Amniotic stem cell (primary cell): ENCODE measurements at places on chromosomes 6 and 20.

- DNase-seq = no peak
These were observed 418 bp downstream of the TNXB start for GRCh38 chr6:32108727-32109113.

GRCh38 chr6:139846538-139847456 is 472.3 kb upstream of the CITED2 start:
- DNase-seq = no peak

DNA sequence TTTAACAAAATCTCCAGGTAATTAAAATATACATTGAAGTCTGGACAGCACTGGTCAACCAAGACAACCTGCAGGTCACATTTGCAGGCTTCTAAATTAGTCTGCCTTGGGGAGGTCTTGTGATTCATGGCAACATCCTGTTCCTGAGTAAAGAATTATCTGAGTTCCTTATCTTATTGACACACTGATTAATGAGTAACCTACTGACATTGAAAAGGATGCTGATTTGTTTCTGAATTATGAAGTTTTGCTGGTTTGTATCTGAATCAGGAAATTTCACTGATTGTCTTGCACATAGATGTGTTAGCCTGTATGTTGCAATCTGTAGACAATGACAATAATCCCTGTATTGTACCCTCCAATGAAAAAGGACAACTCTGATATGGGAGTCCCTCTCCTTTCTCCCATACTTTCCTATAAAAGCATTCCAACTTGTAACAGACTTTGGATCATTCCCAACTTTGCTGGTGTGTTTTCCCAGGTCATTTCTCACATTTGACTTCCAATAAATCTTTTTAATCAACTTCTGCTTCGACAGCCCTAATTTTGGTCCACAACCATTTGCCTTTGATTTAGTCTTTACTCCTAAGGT is 80.0 kb downstream of the LAMP5 start:
- DNase-seq = no peak

DNA sequence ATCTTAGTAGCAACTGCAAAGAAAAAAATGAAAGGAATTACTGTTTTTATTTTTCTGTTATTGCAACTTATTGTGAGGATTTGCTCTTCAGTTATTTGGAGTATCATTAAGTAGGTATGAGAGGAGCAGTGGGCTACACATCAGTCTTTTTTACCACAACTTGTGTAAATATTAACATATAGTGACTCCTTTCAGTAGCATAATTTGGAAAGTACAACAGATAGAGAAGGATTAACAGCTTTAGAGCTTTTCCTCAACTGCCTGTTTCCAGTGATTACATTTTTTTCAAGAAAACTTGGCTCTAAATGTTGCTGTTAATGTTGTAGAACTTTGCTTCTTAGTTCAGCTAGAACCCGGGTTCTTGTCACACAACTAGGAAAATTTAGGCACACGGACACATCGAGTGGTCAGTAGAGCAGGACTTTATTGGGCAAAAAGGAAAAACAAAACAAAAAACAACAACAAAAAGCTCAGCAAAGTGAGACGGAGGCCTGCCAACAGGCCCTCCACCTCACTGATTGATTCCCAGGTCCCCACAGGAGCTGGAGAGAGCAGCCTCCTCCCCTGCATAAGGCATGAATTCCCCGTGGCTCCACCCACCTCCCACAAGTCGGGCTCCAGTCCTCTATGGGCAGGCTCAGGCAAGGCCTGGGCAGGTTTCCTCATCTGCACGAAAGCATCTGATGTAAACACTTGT is 75.1 kb downstream of the ADGRG6 start:
- no peak for DNase-seq

GRCh38 chr6:139748353-139749146 is 374.1 kb upstream of the CITED2 start:
- no peak for DNase-seq

- DNase-seq = no peak
These were observed 22.3 kb upstream of the SMOC2 start for GRCh38 chr6:168418711-168419121.

DNA sequence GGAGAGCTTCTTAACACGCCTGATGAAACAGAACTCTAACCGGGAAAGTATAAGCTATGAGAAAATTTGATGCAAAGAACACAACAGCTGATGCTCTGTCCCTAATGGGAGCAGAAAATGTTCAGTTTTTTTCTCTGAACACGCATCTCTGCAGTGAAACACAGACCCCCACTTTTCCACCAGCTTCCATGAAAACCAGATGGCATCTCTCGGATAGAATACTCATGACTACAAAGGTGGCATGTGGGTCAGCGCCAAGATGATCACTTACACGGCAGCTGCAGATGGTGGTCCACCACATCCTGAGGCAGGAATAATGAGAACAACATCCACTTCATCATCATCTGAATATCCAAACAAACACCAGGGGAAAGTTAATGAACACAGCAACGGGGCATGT is 85.2 kb upstream of the CNR1 start:
- DNase-seq = no peak

DNA sequence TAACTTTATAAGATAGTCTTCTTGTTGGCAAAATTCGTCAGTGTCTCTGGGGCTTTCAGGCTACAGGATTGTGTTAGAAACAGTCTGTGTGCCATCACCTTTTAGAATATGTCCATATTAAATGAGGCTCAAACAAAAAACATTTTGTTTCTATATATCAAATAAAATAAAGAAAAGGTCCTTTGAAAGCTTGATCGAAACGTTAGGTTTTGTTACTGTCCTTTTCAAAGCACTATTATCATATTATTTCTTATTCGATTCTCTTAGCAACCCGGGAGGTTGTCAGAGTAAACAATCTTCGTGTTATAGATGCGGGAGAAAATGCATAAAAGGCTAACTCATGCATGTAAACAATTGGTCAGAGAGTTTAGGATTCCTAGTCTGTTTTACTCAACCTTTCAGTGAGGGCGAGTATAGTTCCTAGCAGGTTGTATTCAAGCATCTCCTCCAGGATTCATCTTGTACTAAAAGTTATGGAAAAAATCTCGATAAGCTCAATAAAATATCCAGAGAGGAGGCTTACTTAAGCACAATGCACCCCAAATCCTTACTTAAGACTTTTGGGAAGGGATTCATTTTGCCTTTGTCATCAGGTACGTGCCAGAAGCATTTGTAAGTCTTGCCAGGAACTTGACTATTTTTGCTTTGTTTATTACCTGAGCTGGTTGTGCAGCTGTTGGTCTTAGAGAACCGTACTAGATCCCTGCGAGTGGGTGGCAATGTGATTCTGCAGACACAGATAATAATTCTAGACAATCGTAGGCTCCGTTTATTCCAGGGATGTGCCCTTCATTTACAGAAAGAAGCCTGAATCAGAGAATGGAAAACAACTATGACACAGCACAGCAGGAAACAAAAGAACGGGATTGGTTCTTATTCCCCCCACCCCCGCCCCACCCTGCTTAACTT is 159.6 kb upstream of the ZNF217 start:
- DNase-seq = no peak

DNA sequence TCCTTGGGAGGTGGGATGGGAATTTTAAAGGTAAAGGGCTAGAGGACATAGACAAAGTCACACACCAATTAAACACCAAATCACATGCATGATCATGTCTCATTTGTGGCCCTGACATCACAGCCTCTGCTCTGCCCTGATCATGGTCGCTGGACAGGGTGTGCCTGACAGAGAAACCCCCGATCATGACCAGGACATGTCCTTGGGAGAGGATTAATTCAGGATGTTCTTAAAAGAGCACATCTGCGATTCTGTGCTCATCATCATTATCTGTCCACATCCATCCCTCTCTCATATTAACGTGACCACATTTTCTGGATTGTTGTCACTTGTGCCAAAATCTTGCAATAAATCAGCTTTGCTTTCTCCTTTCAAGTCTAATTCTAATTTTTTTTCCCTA is 7.7 kb upstream of the PBOV1 start:
- DNase-seq = no peak

DNA sequence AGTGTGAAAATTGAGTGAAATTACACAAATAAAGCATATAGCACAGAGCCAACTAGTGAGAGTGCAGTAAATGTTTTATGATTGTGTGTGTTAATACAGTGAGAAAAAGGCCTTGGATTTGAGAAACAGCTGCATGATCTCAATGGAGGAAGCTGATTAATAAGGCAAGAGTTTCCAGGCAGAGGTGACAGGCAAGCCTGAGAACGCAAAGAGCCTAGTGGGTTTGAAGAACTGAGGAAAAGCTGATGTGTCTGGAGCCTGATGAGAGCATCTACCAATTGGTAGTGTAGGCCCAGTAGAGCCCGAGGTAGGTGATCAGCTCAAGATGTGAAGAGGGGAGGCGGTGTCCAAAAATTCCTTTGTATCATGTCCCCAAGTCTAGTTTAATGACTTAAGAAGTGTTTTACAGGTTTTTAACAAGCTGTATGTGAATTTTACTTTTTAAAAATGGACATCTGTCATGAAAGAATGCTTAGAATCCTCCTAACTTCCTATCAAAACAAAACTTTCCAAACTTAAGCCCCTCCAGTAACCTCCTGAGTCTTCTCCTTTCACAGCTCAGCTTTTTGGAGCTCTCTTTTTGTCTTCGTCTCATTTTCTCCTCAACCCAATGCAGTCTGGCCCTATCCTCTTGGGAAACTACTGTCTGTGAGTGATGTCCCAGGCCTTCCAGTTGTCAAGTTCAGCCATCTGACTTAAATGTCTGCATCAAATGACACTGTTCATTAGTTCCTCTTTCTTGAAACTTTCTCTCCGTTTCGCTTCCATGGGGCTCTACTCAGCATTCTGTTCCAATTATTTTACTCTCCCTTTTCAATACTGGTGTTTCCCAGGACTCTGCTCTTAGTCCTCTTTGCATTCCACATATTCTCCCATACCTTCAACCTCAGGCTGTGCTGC is 1.2 kb downstream of the CDC40 start:
- no peak for DNase-seq

- no peak for DNase-seq
These were observed 990 bp downstream of the BPI start for GRCh38 chr20:38304845-38305447.

GRCh38 chr6:139895205-139895793 is 520.9 kb upstream of the CITED2 start:
- DNase-seq = no peak

DNA sequence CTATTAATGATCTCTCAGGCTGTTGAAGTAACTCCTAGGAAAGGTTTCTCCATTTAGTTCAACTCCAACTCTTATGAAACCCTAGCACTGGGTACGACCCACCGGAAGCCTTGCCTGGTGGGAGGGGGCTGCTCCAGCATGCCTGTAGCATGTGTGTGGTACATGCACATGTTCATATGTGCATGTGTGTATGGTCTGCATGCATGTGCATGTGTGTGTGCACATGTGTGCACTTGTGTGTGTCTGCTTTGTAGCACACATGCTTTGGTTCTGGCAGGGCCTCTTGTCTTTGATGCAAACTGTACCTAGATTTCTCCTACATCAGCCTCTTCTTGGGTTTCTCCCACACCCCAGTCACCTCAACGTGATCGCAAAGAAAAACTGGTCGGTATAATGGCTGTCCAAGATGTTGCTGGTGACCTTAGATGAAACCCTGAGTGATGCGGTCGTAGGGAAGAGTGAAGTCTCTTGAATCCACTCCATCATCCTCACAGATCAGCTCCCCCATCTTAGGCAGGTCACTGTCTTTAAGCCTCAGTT is 193.5 kb downstream of the MYLK4 start:
- no peak for DNase-seq

DNA sequence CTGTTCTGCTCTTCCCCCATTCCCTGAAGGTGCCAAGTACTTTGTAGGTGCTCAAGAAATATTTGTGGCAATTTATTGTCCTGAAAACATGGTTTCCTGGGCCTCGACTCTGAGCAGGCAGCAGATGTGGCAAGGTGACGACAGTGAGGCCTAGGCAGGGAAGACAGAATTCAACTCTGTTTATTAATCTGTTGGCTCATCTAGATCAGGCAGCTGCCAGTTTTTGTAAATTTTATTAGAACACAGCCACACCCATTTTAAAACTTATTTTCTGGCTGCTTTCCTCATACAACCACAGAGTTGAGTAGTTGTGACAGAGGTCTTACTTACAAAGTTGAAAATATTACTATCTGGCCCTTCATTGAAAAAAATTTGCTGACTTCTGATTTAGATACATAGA is 24.5 kb downstream of the MAPK14 start:
- no peak for DNase-seq

GRCh38 chr20:2244993-2245392 is 50.8 kb upstream of the TGM3 start:
- DNase-seq = no peak

DNA sequence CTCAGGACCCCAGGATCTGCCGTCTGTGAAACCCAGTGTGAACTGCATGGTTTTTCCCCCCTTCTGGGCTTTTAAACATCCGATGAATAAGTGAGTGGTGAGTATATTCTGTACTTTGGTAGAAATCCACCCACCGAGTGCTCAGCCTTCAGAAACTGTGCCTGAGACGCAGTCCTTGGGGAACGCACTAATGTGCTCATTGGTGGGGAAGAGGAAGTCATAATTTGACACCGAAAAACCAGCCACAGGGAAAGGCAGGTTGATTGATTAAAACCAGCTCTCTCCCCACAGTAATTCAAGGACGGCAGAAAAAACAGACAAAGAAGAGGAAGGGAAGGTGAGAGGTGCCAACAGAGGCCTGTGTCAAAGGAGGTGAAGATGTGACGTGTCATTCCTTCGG is 21.7 kb downstream of the EDN3 start:
- DNase-seq = no peak

GRCh38 chr6:50965495-50965894 is 146.8 kb downstream of the TFAP2B start:
- DNase-seq = no peak

DNA sequence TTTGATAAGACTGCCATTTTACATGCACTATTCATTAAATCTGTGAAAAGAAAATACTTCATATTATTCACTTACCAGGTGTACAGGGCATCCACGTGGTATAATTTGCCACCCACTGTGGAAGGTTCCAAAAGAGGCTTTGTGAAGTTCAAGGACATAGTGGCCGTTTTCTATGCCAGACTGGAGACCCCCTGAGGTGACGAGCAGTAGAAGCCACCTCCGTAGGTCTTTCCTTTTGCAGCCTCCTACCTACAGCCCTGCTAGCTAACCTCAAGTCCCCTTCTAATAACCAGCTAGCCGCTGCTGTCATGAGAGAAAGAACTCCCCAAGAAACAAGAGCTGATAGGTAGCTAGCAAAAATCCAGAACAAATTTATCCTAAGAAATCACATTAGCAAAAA is 110.5 kb downstream of the ARHGAP18 start:
- no peak for DNase-seq

DNA sequence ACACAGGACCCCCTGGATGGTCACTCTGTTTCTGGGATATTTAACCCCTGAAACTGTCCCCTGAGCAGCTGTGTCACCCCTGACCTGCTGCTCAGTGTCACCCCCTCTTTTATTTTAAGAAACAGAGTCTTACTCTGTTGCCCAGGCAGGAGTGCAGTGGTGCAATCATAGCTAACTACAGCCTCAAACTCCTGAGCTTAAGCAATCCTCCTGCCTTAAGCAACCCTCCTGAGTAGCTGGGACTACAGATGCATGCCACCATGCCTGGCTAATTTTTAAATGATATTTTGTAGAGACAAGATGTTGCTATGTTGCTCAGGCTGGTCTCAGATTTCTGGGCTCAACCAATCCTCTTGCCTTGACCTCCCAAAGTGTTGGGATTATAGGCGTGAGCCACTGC is 21.5 kb upstream of the GTSF1L start:
- no peak for DNase-seq
